ENCODE measurements at places on chromosomes 7 and 10.

GRCh38 chr10:60338786-60339185, 50.9 kb downstream of the ANK3 start:
- DNase-seq, result no peak

GRCh38 chr10:30705625-30706149, 76.1 kb upstream of the LYZL2 start:
- peak; percentile 11 for DNase-seq

DNA sequence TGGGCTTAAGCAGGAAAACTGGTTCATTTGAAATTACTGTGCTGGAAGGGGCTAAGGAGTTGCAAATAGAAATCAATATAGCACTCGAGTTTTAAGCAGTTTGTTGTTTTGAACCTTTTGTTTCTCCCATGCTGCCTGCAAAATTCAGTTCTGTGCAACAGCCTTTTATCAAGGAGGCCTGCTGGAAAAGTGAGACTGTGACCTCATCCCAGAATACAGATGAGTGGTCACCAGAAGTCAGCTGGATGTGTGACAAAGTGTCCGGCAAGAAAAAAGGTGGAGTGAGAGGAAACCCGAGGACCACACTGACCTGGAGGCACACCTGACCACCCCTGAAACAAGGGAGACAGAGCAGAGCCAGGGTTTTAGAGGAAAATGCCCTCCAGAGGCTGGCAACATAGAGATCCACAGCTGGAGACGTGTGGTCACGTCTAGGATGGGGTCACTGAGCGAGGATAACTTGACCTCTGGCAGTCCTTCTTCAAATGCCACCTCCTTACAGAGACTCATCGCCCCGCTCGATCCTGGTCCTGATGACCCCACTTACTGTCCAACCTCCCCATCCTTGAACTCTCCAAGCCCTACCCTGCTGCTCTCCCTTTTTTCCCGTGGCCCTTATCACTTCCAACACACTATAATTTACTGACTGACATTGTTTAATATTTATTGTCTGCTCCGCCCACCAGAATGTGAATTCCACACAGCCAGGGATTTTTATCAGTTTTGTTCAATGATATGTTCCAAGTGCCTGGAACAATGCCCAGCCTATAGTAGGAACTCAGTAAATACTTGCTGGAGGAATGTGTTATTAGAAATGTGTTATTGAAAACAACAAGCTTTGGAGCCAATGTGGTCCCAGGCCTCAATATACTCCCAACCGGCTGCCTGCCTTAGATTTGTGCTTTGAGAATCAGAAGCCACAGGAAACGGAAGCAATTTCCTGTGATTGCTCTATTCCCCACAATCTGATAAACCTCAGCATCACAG, 243.8 kb downstream of the GLI3 start:
- no peak for DNase-seq

DNA sequence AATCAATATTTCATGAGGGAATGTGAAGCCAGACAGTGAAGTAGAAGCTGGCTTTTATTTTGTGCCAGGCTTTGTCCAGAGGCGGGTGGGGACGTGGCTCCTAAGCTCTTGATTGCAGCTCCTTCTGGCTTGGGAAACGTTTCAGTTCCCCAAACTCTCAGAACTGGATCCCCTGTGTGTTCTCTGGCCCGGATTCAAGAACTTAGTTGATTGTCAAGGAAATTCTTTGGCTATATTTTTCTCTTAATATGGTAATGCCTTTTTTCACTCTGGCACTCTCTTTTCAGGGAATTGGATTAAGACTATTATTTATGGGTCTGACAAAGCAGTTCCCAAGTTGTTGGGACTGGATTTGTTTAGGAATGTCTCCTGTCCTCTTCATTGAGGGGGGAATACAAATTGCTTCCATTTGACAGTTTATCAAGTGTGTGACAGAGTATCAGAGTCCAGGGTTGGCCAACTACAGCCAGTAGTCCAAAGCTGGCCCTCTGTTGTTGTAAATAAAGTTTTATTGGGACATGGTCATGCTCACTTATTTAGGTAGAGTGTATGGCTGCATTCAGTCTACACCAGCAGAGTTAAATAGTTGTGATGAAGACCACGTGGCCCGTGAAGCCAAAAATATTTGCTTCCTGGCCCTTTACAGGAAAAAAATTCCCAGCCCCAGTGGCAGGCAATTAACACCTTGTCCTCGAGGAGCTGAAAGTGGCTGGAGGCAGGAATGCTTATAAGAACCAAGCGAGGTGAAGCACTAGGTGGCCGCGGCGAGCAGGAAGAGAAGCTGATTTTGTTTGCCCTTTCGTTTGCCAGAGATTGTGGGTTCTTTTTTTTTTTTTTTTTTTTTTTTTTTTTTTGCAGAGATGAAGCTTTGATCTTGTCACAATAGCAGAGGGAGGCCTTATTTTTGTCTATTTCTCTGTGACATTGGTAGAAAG, 34.3 kb downstream of the HTRA1 start:
- DNase-seq, result no peak

DNA sequence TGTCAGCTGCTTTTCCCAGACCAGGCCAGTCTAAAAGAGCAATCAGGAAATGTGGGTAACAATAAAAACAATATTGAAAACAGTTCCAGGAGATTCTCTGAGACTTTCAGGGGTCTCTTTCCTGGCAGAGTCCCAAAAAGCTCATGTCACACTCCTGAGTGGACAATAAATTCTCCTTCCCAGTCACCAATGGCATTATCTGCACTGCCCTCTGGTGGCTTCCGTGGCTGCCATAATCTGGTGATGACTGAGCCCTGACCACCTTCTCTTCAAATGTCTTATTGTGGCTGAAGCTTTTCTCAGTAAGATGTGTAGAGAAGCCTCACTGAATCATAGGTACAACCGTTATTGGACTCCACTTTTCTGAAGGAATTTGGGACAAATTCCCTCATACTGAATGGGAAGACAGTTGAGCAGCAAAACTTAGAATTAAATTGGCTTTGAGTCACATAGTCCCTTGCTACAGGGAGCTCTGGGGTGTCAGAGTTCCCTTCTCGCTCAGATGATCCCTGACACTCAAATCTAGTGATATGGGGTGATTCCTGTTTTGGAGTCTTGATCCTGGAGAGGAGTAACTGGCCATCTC, 24.4 kb upstream of the ASAH2 start:
- DNase-seq, result peak; percentile 51

- DNase-seq, result no peak
These were observed 163.4 kb upstream of the MKLN1 start for GRCh38 chr7:131164025-131164925.

DNA sequence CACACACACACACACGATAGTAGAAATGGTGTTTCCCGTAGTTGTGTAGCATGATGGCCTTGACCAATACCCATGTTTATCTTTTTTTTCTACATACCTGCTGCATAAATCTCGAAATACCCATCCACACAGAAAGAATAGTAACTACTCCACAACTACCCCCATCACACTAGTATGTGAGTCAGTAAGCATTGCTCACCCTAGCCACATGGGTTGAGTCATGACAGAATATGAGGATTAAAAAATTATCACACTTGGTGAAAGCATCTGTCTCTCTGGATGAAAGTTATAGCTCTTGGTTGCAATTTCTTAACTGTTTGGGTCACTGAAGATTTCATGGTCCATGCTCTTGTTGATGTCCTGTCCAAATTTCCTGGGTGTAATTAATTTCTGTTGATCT, 103.4 kb upstream of the MDFIC start:
- no peak for DNase-seq

DNA sequence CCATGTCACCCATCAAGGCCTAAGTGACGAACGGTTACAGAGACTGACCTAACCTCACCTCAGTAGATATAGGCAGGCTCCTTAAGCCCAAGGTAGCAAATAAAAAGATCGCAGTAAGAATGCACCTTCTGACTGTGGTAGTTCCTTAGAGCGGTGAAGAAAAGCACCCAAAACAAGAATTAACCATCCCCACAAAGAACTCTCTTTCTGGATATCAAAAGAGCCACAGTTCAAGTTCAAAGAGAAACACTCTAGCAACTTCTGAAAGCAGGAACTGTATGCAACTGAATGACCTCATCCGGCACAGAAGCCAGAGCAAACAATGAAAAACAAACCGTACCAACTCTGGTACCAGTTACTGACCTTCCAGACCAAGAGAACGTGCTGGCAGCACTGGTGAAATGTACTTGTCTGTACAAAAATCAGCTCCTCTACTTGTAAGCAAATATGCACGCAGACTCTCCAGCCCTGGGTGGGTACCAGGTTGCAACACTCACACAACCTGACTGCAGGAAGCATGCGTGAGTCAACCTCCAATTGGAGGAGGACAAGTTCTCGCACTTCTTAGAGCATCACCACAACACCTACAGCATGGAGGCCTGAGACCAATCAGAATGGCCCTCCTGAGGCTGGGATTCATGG, 202.7 kb downstream of the FAM107B start:
- no peak for DNase-seq

DNA sequence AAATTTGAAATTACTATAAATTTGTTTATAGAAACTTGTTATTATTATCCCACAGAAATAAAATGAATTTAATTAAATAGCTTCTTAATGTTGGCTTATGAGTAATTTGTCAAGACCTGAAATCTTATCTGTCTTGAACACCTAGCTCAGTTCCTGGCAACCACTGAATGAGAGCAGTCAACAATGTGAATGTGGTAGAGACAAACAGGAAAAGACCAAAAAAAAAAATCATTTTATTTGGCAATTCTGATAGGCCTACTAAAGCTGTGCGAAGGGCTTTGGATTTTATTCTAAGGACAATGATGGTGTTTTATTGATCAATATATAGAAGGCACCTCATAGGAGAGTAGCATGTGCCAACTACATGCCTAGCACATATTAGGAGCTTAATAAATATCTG, 127.8 kb upstream of the RSU1 start:
- DNase-seq, result no peak

- no peak for DNase-seq
These were observed 257.5 kb downstream of the IPMK start for GRCh38 chr10:58010073-58010702.

- DNase-seq, result no peak
These were observed 175.5 kb downstream of the ADARB2 start for GRCh38 chr10:1561731-1562337.

DNA sequence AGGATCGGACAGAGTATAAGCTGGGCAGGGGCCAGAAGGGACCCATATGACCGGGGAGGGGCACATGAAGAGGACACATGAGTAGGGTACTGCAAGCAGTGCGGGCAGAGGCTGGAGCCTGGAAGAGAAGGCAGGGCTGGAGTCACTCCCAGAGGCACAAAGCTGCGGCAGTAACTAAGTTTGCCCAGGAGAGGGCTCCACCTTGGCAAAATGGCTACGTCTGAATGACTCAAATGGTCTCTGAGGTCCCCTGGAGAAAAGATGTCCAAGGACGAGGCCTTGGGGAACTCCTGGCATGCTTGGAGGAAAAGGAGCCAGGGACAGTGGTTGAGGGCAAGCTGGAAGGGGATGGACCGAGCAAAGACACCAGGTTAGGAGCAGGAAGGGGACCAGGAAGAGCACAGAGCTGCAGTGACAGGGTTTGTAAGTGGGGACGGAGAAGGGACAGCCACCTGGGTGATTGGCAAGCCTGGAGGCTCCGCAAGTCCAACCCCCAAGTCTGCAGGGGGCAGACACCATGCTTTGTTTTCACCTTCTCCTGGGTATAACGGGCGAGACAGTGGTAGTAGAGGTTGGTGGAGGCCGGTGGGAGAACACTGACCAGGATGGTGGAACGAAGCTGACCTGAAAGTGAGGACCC, 43.1 kb upstream of the LBX1 start:
- peak; percentile 68 for DNase-seq

- no peak for DNase-seq
These were observed 30.2 kb upstream of the ARHGAP12 start for GRCh38 chr10:31958856-31959255.

GRCh38 chr7:101243646-101244374, 1.1 kb downstream of the FIS1 start:
- DNase-seq, result no peak

Data from NB4 (cell line).